CD4-positive, alpha-beta memory T cell (primary cell): ENCODE measurements at places on chromosomes 7 and 10. TPM values are rescaled to one million over a fixed set of nuclear protein-coding genes. Genes with fewer than 3 reads are reported as not detected.

- DNase-seq, result no peak
Observed at GRCh38 chr10:12509016-12509793, 159.9 kb downstream of the CAMK1D start.

DNA sequence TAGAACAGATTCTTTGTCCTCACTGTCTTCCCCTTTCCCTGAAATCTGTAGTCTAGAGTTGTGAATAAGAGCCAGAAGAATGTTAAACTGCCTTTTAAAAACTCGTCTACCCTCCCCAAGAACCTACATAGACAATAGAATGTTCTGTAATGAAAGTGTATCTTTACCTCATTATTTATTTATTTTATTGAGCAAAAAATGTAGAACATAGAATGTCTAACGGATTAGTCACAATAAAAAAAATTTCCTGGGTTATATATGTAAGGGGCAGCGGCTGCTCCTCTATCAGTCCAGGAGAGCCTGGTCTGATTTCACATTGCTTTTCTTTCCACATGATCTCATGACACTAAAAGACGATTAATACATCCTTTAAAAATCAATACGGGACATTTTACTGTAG lies 135.7 kb downstream of the SDK1 start:
- DNase-seq, result no peak

GRCh38 chr10:9992661-9993060 lies 1025.0 kb upstream of the CELF2 start:
- DNase-seq, result no peak

- no peak for DNase-seq
Observed at GRCh38 chr10:6390213-6390845, 187.6 kb downstream of the PFKFB3 start.

GRCh38 chr10:82922755-82923154 lies 1047.8 kb downstream of the NRG3 start:
- DNase-seq, result no peak

- DNase-seq, result no peak
Observed at GRCh38 chr7:135717693-135718092, 10.3 kb downstream of the SLC13A4 start.

DNA sequence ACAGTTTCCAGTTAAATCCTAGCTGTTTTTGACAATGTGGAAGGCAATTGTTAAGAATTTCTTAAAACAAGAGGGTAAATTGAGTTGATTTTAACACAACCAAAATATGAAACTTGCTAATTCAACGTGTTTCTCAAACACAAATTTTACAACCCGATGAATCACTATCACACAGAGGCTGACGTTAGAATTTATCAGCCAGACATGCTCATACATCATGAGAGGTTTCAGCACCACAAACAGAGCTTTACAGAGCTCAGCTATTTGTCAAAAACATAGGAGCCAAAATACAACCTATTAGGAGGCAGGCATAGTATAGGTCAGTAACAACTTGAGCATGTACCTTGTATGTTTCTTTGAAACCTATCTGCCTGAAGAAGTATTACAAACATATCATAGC lies 36.1 kb downstream of the LRRN3 start:
- no peak for DNase-seq

Gene ANXA11
- 202 TPM for total RNA-seq

Gene PNLIPRP2
- not detected for total RNA-seq

Gene NPTX2
- not detected for total RNA-seq

- DNase-seq, result peak; percentile 85
Observed at GRCh38 chr7:27740449-27741086, 606 bp downstream of the TAX1BP1 start.

GRCh38 chr7:24652251-24652939 lies 79.1 kb downstream of the PALS2 start:
- no peak for DNase-seq

DNA sequence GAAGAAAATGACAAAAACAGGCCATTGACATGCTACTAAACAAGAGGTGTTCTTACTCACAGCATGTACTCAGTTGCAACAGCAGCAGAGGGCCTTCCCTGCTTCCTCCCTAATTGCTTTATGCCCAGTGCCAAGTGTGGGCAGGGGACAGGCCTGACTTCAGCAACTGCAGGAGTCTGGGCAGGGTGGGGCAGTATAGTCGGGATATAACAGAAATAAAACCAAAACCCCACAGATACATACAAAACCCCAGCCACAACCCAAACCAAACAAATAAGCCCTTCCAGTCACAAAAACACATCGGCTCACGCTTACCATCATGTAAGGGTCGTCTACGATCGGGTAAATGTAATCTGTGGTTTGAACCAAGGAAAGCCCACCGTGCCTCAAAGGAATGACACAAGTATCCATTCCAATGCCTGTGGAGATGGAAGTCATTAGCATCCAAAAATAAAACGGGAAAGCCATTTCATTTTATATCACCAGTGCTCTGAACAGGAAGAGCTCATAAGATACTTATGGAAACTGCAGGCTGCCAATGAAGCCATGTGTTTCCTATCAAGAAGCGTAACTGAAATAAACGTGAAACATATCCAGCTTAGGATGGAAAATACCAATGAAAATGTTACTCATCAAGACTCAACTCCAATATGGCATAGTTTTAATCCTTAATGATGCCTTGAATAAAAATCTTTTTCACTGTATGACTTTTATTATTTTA lies 9.5 kb downstream of the SEPHS1 start:
- no peak for DNase-seq

DNA sequence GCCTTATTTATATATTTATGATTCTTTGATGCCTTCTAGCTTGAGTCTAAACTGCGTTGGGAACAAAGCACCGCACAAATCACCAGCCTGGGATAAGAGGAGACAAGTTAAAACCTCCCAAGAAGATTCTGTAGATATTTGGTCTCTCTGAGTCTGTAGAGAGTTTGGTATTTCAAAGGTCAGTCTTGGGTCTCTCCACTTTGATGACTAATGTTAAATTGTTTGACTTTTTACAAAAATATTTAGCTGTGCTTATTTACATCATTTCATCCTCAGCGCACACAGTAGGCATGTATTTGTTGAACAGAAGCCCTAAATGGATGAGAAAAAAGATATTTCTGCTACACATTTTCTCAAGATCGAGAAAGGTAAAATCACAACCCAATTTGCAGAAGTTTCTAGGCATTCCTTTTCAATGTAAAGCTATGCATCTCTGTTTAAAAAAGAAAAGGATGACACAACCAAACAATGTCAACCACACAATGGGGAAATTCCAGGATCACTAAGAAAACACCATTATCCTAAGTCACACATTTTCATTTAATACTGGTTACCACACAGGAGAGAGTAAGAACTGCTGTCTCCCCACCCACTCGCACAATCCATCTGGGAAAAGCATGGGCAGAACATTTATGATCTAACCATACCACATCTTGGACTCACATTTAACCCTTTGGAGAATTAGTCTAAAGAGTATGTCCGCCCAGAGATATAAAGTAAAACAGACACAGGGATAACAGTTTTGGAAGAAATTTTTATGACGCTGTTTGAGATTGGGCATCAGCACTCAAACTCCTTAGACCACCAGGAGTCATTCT lies 4.4 kb downstream of the CDK6 start:
- no peak for DNase-seq

DNA sequence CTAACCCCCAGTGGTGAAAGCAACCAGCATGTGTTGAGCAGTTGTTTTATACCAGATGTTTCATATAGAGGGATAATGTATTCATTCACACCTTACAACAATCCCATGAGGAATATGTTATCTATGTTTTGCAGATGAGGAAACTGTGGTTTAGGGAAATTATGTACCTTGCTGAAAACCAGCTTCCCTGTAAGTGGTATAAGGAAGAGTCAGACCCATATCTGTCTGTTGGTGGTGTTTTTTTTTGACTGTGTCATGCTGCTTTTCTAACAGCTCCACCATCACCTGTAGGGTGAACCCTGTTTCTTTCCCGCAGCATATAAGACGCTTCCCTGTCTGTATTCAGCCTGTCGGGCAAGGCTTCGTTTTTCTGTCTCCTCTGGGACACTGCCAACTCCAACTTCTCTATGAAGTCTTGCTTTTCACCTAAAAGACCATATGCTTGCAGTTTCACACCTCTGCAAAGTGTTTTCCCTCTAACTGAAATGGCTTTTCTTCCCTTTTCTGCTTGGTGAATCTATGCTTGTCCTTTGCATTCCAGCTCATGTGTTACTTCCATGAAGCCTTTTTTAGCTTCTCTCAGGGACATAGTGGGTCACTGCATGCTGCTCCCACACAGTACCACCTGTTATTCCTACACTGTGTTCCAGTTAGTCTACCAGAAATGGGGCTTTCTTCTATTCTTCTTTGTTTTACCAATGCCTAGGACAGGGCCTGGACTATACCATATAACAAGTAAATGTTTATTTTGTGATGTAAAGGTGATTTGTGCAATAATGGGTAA lies 92.8 kb downstream of the ST7 start:
- DNase-seq, result no peak

DNA sequence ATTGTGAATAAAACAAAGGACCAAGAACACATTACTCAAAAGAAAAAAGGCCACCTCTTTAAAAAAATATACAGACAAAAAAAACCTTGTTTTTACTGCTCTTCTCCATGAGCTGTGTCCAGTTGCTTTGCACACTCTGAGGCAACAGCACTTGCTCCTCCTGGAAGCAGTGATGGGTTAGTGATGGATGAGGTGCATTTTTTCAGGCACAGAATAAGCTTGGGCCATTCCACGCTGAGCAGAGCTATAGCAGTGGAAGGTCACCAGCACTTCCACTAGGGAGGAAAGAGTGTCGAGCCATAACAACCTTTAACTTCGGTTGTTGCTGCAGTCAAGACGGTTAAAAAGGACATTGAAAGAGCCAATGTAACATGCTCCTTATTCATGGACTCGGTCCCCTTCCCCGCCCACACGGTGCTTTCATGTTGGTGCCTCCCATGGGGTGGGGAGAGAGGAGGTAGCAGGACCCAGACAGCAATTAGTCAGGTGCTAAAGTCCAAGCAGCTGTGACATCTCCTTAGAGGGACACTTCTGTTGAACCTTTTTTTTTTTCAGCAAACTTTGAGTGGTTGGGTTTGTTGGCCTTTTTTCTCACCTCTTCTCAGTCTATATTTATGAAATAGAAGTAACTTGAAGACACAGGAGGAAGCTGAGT lies 136.5 kb upstream of the ADARB2 start:
- DNase-seq, result no peak

Gene OR2A12
- total RNA-seq, result not detected

DNA sequence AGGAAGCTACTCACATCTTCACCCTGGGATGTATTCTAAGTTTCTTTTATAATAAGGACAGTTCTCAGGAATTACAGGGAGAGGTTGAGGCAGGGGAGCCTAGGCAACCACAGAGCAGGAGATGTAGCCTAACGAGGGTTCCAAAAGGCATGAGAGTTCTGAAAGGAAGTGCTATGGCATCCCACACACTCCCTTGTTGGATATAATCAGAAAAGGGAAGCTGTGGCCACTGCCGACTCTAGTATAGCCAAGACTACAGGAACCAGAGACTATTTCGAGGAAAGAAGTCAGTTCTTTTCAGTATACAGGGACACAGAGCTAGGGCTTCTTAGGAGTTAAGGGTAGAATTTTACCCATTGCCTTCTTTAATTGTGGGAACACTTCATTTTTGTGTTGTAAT lies 11.0 kb downstream of the PRR15 start:
- DNase-seq, result no peak

DNA sequence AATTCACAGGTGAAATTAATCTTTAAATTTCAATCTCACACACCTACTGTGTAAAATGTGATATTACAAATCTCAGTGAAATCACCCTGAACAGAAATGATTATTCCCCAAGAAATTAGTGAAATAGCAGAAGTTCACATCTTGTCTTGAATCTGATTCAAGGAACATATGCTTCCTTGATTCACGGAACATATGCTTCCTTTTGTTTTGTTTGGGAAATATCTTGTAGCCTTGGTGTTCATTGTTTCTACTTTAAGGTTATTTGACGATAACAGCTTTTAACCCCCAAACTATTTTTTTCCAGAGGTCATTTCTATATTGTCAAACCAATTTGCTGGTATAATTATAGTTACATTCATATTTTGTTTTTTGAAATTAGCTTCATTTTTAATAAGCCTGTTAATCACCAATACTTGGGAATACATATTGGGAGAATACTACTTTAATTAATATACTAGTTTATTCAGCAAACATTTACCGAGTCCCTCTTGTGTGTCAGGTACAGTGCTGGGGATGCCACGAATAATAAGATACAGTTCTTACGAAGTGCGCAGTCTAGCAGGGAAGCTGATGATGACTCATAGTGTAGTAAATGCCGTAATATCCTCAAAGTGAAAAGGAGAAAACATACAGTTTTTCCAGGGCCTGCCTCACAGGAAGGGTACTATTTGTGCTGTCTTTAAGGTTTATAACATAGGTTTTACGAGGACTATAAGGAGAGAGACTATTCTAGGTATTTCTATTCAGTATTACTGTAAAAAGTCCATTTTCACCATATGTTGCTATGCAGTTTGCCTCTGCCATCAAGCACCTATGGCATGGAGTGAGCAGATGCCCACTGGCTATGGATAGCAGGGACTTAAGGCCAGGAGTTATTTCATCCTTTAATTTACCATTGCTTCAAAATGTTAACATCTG lies 32.5 kb downstream of the PRKAR2B start:
- DNase-seq, result no peak

DNA sequence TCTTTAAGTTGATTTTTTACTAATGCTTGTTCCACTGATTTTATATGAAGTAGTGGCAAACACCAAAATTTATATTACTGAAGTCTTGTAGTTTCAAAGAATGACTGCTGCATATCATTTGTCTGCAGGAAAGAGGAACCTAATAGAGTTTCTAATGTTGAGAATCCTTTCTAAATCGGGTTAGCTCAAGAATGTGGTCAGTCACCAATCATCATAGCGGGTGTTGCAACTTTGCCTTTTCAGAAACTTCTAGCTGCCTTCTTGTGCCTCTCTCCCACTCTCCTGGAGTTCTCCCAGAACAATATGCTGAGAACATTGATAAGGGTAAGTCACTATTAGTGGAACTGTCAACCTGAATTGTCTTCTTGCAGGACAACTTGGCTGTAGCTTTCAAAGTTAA lies 524.8 kb upstream of the SORCS1 start:
- DNase-seq, result no peak

GRCh38 chr7:101856473-101857357 lies 39.3 kb downstream of the CUX1 start:
- peak; percentile 83 for DNase-seq

Gene GFRA1
- total RNA-seq, result not detected

DNA sequence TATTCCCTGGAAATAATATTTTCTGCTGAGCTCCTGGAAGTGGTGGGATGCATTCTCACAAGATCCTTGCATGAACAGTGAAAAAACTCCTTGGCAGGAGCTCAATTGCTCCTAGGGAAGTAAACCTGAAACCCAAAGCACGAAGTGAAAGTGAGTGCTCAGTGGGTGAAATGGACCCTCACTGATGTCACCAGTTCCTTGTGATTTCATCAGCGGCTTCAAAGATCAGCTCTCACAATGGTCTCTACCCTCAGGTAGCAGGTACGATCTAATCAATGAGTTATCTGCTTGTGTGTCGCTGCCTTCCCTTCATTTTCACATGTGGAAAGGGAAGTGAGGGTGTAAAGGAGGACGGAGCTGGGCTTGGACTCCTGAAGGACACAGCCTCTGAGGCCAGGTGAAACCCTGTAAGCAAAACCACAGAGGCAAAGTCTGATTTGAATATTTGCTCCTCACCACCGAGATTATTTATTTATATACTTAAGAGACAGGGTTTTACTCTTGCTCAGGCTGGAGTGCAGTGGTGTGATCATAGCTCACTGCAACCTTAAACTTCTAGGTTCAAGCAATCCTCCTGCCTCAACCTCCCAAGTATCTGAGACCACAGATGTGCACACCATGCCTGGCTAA lies 255.4 kb upstream of the LYZL1 start:
- DNase-seq, result no peak
